Osteoblast (primary cell): ENCODE measurements at places on chromosomes 3 and 15. TPM values are rescaled to one million over a fixed set of nuclear protein-coding genes. Genes with fewer than 3 reads are reported as not detected.
A peak's percentile ranks its signal among the peaks of the same experiment; 100 is the strongest.

GUCA1C gene
- total RNA-seq, result not detected in 2 replicates

DNA sequence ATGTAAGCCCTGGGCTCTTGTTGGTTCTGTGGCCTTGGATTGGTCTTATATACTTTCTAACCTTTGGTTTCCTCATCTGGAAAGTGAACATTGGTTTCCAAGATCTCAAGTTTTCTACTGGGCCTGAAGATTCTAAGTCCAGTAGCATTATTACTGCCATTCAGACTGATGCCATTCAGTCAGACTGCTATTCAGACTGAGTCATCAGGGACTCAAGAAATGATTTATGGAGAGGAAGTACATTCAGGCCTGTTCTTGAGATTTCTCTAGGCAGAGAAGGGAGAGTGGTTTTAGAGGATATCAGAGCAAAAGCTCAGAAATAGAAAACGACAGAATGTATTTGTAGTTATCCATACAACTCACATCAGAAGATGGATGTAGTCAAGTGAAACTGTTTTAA is 557.2 kb downstream of the NR2F2 start:
- DNase-seq, result no peak

- peak; percentile 81 for DNase-seq
Observed at GRCh38 chr3:29065211-29065785, 215.6 kb upstream of the RBMS3 start.

ZNF501 gene
- 6.5 and 7.2 TPM in 2 replicates for total RNA-seq

CAPN7 gene
- total RNA-seq, result 45.2 and 65.4 TPM in 2 replicates

DNA sequence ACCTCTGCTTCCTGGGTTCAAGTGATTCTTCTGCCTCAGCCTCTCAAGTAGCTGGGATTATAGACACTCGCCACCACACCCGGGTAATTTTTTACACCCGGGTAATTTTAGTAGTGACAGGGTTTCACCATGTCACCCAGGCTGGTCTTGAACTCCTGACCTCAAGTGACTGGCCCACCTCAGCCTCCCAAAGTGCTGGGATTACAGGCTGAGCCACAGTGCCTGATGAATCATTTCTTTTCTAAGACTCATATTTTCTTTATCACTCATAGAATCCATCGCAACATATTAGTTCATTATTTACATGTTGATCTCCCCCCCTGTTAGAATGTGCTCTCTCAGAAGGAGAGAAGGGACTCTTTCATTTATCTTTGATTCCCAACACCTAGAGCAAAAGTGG is 109.5 kb upstream of the PTPRG start:
- DNase-seq, result no peak

LRRC3B gene
- total RNA-seq, result not detected in 2 replicates

NR2F2 gene
- total RNA-seq, result 13.0 and 14.5 TPM in 2 replicates

GRCh38 chr3:171219258-171219657 is 192.7 kb upstream of the SLC2A2 start:
- DNase-seq, result no peak

EXD1 gene
- total RNA-seq, result not detected in 2 replicates

- peak; percentile 78 for DNase-seq
Observed at GRCh38 chr15:26771578-26772153, 1.2 kb downstream of the GABRB3 start.

- no peak for DNase-seq
Observed at GRCh38 chr3:50550079-50550736, 17.3 kb downstream of the C3orf18 start.

DNA sequence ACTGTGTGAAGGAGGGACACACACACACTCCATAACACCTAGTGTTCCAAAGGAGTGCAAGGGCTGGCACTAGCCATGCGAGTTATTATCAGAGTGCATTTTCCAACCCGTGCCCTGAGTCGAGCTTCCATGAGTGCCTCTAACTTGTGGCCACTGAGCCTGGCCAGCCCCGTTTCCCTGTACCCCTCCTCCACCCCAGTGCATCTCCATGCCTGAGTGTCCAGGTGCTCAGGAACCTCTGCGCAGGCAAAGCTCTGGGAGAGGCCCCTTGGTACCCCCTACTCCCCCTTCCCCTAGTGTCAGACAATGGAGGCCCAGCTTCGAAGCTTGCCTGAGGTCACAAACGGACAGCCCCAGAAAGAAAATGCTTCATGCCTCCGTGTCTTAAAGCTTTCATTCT is 45.2 kb upstream of the HES1 start:
- no peak for DNase-seq

EOMES gene
- total RNA-seq, result under 0.01 TPM in 1 of 2 replicates, not detected in the other

DNA sequence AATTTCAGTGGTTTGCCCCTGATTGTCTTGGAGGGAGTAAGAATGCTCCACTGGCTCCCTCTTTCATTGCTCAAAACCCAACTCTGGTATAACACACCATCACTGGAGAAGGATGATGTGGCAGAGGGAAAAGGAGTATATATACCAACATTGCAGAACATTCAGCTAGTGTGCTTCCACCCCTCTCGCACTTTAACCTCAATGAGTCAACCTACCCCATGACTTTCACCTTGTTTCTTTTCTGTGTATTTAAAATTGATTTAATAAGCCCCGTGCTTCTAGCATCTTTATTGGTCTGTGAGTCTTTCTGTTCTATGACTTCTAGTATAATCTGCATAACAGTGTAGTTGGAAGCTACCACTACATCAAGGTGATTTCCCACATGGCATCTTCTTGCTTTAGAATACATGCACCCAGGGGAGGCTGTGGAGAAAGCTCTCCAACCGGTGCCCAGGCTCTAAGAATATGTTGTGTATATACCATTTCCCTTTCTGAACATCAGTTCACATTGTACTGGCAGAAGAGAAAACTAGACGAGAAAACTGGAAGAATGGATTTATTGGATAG is 595.1 kb upstream of the TGFBR2 start:
- DNase-seq, result peak; percentile 15
